ENCODE measurements at places on chromosomes 1 and 21.

DNA sequence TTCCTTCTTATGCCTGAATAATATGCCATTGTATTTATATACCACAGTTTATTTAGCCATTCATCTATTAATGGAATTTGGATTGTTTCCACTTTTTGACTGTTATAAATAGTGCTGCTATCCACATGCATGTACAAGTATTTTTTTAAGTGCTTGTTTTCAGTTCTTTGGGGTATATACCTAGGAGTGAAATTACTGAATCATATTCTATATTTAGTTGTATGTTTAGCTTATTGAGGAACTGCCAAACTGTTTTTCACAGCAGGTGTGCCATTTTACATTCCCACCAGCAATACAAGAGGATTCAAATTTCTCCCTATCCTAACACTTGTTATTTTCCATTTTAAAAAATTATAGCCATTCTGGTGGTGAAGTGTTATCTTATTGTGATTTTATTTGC is 7.6 kb upstream of the HJV start:
- DNase-seq = no peak
- peaks cover 2% of the 10 kb centered on the region for H3K27me3 ChIP-seq
- H3K4me1 ChIP-seq = peaks cover 4% of the 10 kb centered on the region
- no peak overlapping the region for H3K4me3 ChIP-seq
- no peaks in the 10 kb centered on the region for H3K36me3 ChIP-seq
- no peak overlapping the region for H3K27ac ChIP-seq

GRCh38 chr1:178143730-178144690 is 50.1 kb downstream of the RASAL2 start:
- H3K27ac ChIP-seq = no peak overlapping the region
- no peak overlapping the region for H3K4me3 ChIP-seq
- H3K4me1 ChIP-seq = no peaks in the 10 kb centered on the region
- no peaks in the 10 kb centered on the region for H3K36me3 ChIP-seq

DNA sequence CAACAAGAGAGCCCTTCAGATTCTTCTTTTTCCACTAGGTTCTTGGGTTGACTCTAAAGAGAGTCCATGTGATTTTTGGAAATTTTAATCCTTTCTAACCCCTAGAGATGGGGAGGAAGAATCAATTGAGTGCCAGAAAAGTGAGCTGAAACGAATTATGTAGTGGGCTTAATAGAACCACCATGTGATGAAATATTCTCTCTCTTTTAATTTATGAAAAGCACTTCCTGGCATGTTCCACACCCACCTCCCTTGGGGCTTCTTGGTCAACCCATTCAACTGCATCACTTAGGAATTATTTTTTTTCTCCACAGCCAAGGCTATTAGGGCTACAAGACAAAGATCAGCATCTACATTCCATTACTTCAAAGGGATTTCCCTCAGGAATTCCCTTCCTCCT is 79.6 kb downstream of the ZC3H11B start:
- H3K27ac ChIP-seq = no peak overlapping the region
- no peak for DNase-seq
- H3K4me3 ChIP-seq = no peak overlapping the region
- H3K4me1 ChIP-seq = peaks cover 4% of the 10 kb centered on the region

- H3K36me3 ChIP-seq = no peaks in the 10 kb centered on the region
- H3K27me3 ChIP-seq = peaks cover 5% of the 10 kb centered on the region
- no peaks in the 10 kb centered on the region for H3K4me1 ChIP-seq
- H3K27ac ChIP-seq = no peak overlapping the region
These were observed 53.0 kb upstream of the KAZN start for GRCh38 chr1:14545422-14546025.

DNA sequence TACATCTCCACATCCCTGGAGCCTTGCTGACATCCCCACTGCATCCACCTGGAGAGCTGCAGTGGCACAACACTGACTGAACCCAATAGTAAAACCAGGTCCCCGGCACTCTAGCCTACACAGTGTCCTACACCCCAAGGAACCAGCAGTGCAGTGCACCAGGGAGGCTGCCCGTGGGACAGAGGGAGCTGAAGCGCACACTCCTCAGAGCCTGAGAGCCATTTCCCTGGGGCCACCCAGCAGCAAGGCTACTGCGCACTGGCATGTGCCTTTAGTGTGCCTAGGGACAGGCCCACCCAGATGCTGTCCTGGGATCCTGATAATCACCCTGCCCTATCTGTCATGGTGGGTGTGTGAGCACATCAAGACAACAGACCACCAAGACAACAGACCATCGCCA is 31.9 kb downstream of the NSL1 start:
- H3K4me1 ChIP-seq = peaks cover 17% of the 10 kb centered on the region
- H3K4me3 ChIP-seq = no peak overlapping the region
- H3K36me3 ChIP-seq = peaks cover 21% of the 10 kb centered on the region
- H3K27ac ChIP-seq = no peak overlapping the region
- H3K27me3 ChIP-seq = no peaks in the 10 kb centered on the region

DNA sequence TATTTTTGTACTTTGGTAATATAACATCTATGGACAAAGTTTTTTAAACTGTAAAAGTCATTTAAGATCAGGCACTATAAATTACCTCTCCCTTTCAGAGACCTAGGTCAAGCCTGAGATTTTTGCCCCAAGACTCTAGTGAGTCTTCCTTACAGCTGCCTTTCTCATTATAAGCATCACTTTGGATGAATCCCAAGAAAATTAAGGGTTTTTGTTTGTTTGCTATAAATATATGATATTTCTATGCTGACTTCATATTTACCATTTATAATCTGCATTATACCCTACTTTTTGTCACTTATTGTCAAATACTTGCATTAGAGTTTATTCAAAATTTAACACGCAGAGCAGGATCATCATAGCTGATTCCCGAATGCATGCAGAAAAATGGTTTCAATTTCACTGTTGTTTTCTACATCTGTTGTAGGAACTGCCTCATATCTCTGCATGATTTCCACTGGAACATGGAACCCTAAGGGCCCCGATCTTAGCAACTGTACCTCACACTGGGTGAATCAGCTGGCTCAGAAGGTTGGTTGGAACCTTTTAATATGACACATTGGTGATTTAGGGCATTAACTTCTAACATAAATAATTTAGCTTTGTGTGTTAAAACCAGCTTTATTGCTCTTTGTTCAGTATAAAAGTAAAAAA is 150.0 kb downstream of the ADGRL2 start:
- no peaks in the 10 kb centered on the region for H3K36me3 ChIP-seq
- no peak overlapping the region for H3K4me3 ChIP-seq
- no peaks in the 10 kb centered on the region for H3K27me3 ChIP-seq
- no peak overlapping the region for H3K27ac ChIP-seq
- no peaks in the 10 kb centered on the region for H3K4me1 ChIP-seq

GRCh38 chr1:219339466-219339865 is 165.8 kb downstream of the LYPLAL1 start:
- no peak for DNase-seq
- H3K27me3 ChIP-seq = no peaks in the 10 kb centered on the region
- H3K4me3 ChIP-seq = no peak overlapping the region
- no peaks in the 10 kb centered on the region for H3K4me1 ChIP-seq

- no peaks in the 10 kb centered on the region for H3K27me3 ChIP-seq
- no peak overlapping the region for H3K4me3 ChIP-seq
These were observed 38.7 kb downstream of the GPR161 start for GRCh38 chr1:168097921-168098528.

All from memory B cell (primary cell).